ENCODE measurements at places on chromosomes 5 and 9.

- DNase-seq, result no peak
Measured at GRCh38 chr5:1973391-1974013, 90.8 kb upstream of the IRX4 start.

GRCh38 chr5:72096602-72097188, 10.6 kb upstream of the MAP1B start:
- DNase-seq, result no peak

GRCh38 chr9:88645172-88645878, 110.3 kb downstream of the NXNL2 start:
- DNase-seq, result no peak

- no peak for DNase-seq
Measured at GRCh38 chr5:20832204-20833080, 844.4 kb upstream of the CDH18 start.

GRCh38 chr5:150227606-150228273, 37.9 kb downstream of the SLC6A7 start:
- no peak for DNase-seq

DNA sequence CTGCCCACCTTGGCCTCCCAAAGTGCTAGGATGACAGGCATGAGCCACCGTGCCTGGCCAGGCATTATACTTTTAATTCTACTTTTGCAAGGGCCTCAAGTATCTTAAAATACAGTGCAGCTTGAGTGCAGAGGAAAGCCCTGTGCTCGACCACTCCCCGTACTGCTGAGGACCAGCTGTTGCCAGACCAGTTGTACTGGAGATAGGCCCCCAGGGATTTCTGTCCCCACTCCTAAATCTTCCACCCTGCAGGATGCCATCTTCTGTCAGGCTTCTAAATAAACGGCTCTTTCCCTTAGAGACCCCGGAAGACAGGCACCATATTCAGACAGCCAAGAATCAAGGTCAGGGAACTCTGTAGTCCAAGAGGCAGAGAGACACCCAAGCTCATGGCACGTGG, 16.6 kb upstream of the PSMD5 start:
- no peak for DNase-seq

- DNase-seq, result no peak
Measured at GRCh38 chr5:35672995-35673394, 55.3 kb downstream of the SPEF2 start.

DNA sequence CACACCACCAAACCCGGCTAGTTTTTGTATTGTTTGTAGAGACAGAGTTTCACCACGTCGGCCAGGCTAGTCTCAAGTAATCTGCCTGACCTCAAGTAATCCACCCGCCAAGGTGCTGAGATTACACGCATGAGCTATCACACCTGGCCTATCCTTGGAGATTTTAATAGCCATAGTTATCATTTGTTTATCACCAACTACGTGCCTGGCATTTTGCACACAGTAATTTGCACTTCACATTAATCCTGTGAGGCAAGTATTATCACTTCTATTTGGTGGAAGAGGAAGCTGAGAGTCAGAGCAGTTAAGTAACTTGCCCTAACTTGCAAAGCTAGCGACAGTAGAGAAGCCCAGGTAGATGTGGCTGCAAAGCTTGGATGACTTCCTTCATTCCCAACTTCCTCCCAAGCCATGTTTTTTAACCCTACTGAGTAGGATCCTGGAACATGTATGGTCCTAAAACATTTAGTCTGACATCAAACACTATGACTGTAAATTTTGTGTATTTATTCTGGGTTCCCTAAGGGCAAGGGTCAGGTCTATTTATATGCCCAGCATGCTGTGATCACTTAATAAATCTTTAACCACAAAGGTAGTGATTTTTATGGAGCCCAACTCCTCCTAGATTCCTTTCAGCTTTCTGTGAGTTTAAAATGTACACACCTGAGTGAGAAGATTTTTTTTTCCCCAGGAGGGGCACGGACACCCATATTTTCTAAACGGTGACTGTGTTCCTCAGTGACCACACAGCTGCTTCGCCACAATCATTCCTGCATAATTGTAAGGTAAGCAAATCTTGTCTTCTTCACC, 100.2 kb upstream of the RAI14 start:
- no peak for DNase-seq

DNA sequence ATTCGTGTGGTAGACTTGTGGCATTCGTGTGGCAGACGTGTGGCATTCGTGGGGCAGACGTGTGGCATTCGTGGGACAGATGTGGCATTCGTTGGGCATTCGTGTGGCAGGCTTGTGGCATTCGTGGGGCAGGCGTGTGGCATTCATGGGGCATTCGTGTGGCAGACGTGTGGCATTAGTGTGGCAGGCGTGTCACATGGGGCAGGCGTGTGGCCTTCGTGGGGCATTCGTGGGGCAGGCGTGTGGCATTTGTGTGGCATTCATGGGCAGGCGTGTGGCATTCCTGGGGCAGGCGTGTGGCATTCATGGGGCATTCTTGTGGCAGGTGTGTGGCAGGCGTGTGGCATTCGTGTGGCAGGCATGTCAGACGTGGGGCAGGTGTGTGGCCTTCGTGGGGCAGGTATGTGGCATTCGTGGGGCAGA, 106.0 kb downstream of the EHMT1 start:
- no peak for DNase-seq

DNA sequence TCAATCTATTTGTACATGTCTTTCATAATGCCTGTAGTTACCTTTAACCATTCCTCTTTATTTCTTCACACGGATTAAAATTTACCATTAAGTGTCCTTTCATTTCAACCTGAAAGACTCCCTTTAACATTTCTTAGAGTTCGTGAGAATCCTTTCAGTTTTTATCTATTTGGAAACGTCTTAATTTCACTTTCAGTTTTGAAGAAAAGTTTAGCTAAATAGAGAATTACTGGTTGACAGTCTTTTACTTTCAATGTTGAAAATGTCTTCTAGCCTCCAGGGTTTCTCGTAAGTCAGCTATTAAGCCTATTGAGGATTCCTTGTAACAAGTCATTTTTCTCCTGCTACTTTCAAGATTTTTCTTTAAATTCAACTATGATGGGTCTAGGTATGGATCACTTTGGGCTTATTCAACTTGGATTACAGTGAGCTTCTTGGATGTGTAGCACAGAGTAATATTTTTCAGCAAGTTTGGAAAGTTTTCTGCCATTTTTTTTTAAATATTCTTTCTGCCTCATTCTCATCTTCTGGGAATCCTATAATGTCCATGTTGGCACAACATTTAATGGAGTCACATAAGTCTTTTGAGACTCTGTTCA, 48.5 kb downstream of the RFX3 start:
- no peak for DNase-seq

DNA sequence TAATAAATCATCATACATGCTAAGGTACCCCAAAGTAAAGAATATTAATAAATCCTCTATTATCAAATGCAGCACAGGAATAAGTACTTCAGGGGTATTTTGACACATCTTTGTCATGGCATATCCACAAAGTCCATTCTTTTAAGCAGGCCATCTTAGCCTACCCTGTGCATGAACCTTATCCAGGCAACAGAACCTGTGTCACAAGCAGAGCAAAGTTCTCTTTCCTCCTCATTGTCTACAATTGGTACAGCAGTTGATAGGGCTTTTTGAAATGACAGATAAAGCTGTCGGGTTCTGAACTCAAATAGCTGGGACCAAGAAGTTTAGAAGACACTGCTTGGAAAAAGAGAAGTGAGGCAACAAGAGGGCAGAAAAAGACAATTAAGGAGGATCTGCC, 30.8 kb upstream of the PURA start:
- DNase-seq, result no peak

- no peak for DNase-seq
Measured at GRCh38 chr5:126956991-126957390, 73.4 kb downstream of the MARCHF3 start.

- DNase-seq, result no peak
Measured at GRCh38 chr5:149658299-149658698, 71.8 kb upstream of the PPARGC1B start.

GRCh38 chr5:50406877-50407276, 34.2 kb downstream of the EMB start:
- no peak for DNase-seq

DNA sequence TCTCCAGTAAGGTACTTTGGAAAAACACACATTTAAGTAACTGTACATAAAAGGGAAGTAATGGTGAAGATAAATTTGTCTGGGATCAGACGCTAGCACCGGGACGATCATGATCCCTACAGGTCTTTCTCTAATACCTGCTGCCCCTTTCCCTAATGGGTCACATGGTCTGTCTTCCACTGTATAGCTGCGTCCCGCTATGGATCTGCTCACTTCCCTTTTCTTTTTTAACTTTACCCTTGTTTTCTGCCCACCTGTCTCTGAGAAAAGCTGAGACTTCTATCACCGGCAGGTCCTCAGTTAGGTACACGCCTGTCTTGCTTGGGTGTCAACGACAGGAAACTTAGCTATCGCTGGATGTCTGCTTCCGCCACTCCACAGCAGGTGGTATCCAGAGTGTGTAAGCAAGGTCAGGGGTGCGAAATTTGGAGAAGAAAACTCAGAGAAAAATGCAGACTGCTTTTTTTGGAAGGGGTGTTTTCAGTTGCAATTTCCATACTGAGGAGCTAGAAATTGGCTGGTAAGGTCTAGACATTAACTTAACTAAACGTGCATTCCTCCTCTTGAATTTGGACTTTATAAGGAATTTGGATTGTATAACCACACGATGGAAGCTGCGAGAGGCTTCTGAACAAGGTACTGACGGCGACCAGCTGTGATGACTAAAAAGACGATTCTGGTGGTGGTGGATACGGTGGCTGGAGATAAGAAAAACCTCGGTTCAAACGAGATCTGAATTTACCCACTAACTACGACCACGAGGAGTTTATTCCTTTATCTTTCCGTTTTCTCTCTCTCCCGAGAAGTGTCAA, 1.1 kb upstream of the ICE1 start:
- no peak for DNase-seq

GRCh38 chr5:95817430-95817829, 5.1 kb downstream of the GLRX start:
- no peak for DNase-seq

- no peak for DNase-seq
Measured at GRCh38 chr9:2771661-2772060, 54.4 kb downstream of the KCNV2 start.

- no peak for DNase-seq
Measured at GRCh38 chr5:162096448-162096847, 28.9 kb downstream of the GABRG2 start.

DNA sequence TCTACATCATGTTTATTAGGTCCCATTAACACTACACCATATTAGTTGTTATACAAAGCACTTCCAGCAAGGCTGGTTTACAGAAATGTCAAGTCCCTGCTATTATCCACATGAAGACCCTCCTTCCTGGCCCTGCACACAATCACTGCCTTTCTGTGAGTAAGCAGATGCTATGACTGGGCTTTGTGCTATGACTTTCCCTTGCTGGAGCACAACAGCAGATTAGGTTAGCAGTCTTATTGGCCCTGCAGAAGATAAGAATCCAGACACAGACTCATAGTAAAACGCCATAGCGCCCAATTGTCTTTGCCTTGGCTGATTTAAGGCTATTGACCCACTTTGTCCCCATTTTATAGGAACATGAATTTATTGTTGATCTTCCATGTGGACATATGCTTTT, 228.9 kb upstream of the ACTBL2 start:
- no peak for DNase-seq

DNA sequence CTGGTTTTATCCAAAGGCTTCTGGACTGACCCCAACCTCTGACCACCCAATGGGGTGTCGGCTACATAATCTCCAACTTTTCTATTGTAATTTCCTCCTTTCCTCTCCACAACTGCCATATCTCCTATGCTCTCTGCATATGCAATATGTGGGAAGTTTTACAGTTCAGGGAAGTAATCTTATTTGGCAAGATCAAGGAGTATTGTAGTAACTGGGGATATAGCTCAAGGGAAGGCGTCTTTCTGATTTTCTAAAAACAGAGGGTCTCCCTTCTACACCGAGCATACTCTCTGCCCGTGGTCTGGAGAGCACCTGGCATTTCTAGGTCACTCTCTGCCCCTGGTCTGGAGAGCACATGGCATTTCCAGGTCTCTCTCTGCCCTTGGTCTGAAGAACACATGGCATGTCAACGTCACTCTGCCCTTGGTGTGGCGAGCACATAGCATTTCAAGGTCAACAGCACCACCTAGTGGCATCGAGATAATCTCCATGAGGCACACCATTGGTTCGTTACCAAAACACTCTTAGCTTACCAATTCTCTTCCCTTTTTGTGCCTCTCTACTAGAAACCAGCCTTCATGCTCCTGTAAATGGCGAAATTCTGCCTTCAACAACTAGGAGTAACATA, 616.4 kb upstream of the NUDT12 start:
- DNase-seq, result no peak

DNA sequence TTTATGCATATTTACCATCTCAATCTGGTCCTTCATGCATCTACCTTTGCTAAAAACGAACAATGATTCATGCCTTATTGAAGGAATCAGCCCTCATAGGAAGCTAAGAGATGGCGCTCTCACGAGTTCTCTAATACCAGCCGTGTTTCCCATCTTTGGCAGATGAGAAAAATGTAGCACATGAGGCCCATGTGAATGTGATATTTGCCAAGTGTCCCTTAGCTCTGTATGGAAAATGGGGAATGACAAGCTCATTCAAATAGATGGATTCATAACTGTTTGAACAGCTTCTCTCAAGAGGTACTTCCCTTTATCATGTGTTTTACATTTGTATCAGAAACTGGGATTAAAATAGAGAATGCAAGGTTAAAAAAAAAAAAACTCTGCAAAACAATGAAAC, 66.1 kb downstream of the TTC39B start:
- DNase-seq, result no peak

GRCh38 chr9:114532561-114533237, 27.4 kb upstream of the WHRN start:
- no peak for DNase-seq

DNA sequence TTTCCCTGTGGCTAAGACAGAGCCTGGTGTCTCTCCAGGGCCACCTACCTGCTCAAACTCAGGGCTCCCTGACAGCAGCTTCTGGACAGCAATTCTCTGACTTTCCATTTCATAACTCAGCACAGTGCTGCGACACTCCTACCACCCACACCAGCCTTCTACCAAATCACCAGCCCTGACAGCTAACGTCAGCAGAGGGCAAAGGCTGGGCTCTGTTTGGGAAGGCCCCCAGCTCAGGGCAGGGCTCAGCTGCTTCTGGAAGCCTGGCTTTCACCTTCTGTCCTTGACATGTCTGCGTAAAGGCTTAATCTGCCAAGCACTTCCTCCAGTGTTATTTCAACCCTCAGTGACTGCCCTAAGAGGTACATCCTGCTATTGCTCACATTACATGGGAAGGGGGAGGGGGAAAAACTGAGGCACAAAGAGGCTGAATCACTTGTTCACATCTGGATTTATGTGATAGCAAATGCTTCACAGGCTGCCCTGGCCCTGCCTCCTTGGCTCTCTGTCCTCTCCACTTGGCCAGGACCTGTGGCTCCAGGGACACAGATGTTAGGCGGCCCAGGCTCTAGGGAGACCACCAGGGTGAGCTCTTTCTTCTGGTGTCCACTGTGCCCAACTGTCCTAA, 102.5 kb upstream of the PANK3 start:
- DNase-seq, result no peak

DNA sequence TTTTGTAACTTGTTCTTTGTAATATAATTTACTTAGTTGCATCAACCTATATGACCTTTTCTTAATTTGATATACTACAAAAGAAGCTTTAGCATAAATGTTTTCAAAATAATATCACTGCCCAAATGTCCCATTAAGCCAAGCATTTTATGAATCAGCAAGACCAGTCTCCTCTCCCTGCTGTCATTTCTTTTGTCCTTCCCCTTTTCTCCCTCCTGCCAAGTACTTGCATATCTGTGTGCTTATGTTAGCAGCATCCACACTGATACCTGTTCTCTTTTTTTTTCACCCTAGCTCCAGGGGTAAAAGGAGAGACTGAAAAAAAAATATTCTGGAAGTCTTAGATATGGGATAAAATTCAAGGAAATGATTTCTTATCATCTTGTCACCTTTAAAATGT, 69.7 kb downstream of the ZSWIM6 start:
- DNase-seq, result no peak

GRCh38 chr5:55582256-55582655, 47.5 kb upstream of the PLPP1 start:
- no peak for DNase-seq

Data from stimulated activated CD8-positive, alpha-beta memory T cell treated with anti-CD3 and anti-CD28 coated beads, Interleukin-7, amount 100 ng/mL, for 24 hours (primary cell).